ENCODE measurements at places on chromosomes 12 and 14.

DNA sequence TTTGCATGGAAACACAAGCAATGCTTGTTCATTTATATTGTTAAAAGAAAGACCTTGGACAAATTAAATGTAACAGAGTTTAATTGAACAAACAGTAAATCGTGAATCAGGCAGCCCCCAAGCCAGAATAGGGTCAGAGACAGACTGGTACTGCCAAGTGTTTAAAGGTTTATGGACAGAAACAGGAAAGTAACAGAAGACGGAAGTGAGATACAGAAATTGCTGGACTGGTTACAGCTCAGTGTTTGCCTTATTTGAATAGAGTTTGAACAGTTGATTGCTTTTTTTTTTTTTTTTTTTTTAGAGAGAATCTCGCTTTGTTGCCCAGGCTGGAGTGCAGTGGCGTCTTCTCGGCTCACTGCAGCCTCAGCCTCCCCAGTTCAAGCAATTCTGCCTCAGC, 50.3 kb downstream of the DAO start:
- DNase-seq: no peak

- DNase-seq: no peak
Observed at GRCh38 chr14:34692348-34692747, 22.0 kb downstream of the CFL2 start.

- DNase-seq: peak; percentile 39
Observed at GRCh38 chr14:96077983-96078624, 38.9 kb downstream of the C14orf132 start.

DNA sequence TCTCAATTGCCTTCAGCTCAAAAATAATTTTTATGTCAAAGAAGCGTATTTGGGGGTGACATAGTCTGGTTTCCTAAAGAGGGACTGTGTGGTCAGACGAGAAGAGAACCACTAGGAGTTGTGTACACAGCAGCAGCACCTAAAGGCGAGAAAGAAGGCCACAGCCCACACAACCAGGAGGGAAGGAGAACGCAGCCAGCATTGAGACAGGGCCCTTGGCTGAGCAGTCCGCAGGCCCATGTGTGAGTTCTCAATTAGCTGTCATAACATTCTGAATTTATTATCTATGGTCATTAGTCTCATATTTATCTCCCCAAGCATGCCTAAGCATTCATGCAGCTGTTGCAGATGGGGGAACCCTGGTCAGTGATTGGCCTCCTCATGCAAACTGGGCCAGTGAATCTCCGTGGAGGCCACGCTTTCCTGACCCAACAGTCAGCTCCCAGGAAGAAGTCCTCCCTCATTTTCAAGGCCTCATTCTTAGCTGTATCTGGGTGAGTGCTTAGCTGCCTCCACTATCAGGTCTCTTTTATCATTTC, 81.2 kb upstream of the ATF7IP start:
- DNase-seq: peak; percentile 2

DNA sequence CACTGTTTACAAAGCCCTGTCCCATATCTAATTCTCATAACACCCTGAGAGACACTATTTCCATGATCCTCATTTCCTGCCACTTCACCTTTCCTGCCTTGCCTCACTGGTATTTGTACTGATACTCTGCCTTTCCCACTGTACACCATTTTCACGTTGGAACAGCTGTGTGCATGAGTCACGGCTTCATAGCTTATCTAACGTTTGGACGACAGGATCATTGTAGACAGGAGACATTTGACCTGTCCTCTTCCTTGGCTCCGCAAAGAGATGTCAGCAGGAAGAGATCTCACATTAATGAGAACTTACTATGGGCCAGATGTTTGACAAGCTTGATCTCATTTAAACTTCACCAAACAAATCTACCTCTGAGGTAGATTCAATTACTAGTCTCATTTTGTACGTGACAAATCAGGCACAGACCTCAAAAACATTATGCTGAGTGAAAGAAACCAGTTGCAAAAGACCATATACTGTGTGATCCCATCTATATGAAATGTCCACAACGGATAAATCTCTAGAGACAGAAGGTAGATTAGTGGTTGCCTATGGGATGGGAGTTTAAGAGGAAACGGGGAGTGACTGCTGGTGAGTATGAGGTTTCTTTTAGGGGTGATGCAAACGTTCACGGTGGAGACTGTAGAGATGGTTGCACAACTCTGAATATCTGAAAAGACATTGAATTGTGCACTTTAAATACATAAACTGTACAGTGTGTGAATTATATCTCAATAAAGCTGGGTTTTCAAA, 71.2 kb downstream of the KCNK13 start:
- DNase-seq: peak; percentile 45

DNA sequence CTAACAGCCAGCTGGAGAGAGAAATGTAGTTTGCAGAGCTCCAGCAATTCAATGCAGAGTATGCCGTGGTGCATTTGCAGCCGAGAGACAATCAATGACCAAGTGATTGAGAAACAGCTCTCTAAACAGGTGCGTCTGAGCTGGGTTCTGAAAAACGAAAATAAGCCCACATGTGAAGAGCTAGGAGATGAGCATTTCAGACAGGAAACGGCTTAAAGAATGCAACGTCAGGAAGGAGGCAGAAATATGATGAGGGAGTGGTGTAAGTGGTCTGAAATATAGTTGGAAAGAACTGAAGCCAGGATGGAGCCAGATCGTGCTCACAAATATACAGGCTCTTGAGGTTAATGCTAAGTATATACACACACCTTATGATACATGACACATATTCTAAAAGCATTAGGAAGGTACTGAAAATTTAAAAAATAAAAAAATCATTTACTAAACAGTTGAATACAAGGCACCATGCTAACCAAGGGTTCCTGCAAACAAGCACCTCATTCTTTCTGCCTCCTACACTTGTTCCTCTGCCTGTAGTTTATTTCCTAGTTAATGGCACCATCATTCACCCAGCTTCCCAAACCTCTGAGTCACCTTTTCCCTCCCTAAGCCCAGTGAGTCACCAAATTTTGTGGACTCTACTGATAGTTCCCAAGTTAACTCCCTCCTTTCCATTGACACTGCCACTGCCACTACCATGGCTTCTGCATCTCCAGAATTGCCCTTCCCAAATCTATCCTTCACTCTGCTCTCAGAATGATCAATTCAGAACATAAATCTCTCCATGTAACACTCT, 2.3 kb upstream of the GARIN2 start:
- DNase-seq: peak; percentile 40

GRCh38 chr12:107352347-107353081, 259.2 kb upstream of the CRY1 start:
- no peak for DNase-seq

All from cardiac muscle cell (in vitro differentiated cells and primary cell).